OCI-LY7 (cell line): ENCODE measurements at places on chromosomes 5 and 9.

GRCh38 chr9:126700296-126700695 is 86.6 kb downstream of the LMX1B start:
- no peak for DNase-seq

DNA sequence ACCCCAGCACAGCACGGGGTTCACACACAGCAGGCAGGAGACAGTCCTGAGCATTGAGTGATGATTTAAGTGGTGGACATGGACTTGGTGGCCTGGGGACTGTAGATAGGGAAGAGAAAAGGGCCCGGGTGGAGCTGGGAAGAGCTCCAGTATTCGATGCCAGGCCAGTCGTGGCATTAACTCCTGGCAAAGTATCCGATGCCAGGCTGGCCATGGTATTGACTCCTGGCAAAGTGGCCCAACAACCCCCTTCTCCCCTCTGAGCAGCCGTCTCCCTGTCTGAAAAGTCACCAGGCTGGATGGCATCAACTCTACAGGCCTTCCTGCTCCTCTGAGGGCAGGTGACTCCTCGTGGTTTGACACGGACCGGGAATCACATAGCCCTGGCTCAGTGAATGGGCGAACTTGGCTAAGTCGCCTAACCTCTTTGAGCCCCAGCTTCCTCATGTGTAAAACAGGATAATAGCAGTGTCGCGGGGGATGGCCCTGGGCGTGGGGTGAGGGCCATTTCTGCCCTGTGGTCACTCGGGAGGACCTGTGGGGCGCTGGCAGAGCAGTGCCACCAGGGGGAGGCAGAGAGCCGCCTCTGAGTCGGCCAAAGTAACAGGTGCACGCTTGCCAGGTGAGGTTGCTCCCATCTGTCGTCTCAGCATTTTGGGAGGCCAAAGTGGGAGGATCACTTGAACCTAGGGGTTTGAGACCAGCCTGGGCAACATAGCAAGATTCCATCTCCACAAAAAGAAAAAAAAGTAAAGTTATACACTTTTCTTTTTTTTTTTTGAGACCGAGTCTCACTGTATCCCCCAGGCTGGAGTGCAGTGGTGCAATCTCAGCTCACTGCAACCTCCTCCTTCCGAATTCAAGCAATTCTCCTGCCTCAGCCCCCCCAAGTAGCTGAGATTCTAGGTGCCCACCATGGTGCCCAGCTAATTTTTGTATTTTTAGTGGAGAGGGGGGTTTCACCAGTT is 5.7 kb upstream of the SEC16A start:
- DNase-seq: peak; percentile 61

GRCh38 chr9:100670719-100671118 is 92.8 kb downstream of the CAVIN4 start:
- peak; percentile 30 for DNase-seq

DNA sequence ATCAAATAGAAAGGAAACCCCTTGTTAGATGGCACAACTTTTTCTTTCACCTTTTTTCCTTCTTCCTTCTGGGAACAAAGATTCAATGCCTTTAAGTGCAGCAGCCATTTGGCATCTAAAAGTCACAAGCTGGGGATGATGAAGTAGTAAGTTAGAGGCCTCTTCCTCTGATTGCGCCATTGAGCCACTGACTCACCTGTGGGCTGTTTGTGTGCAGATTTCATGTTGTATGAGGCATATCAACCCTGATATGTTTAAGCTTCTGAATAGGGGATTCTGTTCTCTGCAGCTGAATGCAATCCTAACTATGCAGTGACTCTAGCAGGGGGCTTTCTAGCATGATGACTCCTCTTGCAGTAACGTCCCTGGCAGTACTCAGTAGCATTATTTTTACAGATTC is 599.9 kb downstream of the CSNK1G3 start:
- DNase-seq: no peak

GRCh38 chr9:136237486-136238341 is 7.9 kb downstream of the QSOX2 start:
- no peak for DNase-seq

GRCh38 chr9:109990541-109990940 is 210.5 kb downstream of the PALM2AKAP2 start:
- no peak for DNase-seq

DNA sequence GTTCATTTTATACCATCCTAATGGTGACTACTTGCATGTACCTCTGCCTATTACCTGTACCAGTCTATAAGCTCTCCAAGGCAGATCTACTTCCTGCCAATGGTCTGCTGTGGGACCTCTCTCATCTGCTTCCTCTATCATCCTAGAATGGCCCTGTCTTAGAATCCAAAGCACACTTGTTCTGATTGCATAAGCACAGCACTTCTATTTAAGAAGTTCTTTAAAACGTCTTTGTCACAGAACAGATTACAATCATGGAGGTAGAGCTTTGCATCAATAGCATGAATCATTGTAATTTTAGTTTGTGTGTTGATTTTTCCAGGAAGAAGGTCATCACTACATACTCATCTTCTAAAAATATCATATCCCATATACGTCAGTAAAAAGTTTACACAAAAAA is 131.8 kb upstream of the ACOT12 start:
- peak; percentile 27 for DNase-seq

DNA sequence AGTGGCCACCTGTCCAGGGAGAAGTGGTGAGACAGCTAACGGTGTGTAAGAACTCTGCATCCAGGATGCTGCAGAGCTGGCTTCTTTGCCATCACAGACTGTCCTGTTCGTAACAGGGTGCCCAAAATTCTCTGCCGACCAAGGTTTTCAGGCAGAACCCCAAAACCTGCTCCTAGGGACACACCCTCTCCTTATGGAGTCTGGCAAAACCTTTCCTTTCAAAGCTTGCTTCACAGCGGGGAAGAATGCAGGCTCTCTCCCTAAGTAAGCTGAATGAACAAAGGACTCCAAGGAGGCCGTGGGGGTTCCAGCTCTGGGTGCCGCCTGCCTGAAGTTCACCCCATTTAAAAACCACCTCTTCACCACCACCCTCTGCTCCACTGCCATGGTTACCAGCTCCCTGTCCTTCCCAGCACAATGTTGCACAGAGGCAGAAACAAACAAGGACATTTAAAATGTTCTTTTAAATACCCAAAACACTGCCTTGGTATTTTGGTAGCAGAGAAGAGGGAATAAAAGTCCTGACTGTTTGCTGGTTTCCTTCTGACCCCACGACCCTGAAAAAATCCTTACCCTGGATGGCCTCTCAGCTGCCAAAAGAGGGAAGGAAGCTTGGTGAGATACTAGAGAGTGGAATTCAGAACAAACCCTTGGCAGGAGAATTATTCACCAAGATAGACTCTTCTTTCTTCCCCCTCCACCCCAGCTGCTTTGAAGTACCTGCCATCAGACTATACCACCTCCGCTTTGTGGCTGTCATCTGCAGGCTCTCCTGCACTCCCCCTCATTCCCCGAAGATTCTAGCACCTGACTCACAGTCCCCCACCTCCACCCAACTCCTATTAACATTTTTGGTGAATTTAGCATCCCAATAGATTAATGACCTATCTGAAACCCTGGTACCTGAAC is 7.1 kb upstream of the KLF9 start:
- DNase-seq: no peak

GRCh38 chr9:121698627-121699570 is 47.5 kb downstream of the DAB2IP start:
- peak; percentile 74 for DNase-seq

GRCh38 chr5:80348171-80348570 is 28.4 kb downstream of the SPZ1 start:
- DNase-seq: no peak

- no peak for DNase-seq
These were observed 302.4 kb downstream of the CHSY3 start for GRCh38 chr5:130206686-130207085.

DNA sequence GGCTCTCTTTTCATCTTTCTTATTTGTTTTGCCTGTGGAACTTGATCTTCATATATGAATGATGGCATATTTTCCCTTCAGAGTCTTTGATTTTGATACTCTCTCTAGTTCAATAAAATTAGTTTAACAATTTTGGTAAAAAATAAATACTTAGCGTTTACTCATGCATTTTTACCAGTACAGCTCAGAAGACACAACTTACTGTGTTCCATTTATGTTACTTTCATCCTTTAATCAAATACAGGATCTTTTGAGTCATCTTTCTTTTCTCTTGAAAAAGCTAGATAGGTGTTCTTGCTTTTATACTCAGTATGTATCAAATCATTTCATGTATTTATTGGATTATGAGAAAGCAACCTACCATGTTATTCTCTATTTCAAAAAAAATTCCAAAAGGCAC is 47.1 kb upstream of the RICTOR start:
- no peak for DNase-seq

DNA sequence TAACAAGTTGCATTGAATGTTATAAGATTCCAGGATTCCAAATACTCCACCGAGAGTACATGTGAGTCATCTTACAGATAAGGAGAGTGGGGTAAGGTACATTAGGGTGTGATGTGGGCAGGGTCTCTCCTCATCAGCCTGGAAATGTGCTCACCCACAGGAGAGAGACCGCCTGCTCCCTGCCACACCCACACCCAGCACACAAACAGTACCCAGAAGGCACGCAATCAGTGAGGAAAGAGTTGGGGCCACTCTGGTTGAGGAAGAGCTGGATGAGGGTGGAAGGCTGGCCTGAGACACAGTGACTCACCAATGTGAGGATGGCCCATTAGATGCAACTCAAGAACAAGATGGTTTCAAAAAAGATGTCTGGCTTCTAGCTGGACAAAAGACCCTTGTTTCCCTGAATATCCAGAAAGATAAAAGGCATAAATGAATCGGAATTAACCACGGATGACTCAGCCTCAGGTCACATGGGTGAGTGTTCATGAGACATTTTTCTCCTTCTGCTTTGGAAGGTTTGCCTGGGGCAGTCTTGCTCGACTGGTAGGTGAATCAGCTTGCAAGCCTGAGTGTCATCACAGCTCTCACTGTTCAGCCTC is 51.1 kb upstream of the LHFPL2 start:
- no peak for DNase-seq

GRCh38 chr5:115818821-115819220 is 2.4 kb upstream of the CDO1 start:
- DNase-seq: no peak

- DNase-seq: no peak
These were observed 191.4 kb downstream of the MTRR start for GRCh38 chr5:8060235-8060952.

- DNase-seq: no peak
These were observed 153.1 kb downstream of the TTC39B start for GRCh38 chr9:15153961-15154360.

GRCh38 chr9:91536211-91536691 is 112.6 kb upstream of the NFIL3 start:
- no peak for DNase-seq

DNA sequence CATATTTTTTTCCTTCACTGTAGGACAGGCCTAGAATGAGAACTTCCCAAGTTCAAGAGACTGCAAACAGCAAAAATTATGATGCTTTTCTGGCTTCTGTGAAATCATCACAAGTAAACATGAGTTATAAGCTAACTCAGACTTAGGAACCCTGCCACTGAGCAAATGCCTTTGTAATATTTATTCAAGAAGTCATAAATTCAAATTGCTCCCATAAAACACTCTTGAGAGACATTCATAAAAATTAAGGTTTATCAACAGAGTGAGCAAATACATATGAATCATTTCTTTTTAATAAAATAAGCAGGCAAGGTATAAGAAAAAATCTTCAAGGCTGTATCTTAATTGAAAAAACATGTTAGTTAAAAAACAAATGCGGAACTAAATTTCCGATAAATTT is 124.2 kb downstream of the GNA14 start:
- DNase-seq: no peak

GRCh38 chr9:27205198-27205597 is 91.8 kb downstream of the EQTN start:
- DNase-seq: no peak

DNA sequence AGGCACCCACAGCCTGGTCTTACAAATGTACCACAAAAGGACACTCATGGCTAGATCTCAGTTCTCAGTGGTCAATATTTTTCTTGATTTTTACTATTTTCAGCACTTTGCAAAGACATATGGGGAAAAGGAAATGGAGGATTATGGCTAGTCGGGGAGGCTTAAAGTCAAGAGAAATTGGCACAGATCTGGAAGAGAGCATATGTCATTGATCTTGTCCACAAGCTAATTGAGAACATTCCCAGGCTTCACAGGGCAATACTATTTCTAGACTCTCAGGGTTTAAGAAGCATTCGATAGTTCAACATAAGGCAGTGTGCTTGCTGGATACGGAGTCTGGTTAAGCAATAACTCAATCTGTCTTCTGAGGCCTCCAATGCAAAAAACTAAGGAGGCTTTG is 285.8 kb downstream of the ZNF608 start:
- DNase-seq: no peak

DNA sequence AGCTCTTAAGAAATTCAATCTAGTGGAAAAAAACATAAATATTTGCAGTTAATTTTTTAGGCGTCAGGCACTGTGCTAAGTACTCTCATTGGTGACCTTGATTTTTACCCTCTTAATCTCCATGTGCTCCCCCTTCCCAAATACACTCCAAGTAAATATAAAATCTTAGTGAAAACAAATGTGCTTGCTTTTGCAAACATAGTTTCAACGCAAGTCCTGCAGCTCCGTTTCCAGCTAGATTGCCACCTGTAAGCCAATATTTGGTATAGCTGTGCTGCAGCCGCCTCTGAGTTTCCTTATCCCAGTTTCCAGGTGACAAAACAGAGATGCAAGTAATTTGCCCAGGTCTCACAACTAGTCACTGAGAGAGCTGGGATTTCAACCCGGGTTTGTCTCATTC is 1.9 kb upstream of the MTMR12 start:
- DNase-seq: no peak

DNA sequence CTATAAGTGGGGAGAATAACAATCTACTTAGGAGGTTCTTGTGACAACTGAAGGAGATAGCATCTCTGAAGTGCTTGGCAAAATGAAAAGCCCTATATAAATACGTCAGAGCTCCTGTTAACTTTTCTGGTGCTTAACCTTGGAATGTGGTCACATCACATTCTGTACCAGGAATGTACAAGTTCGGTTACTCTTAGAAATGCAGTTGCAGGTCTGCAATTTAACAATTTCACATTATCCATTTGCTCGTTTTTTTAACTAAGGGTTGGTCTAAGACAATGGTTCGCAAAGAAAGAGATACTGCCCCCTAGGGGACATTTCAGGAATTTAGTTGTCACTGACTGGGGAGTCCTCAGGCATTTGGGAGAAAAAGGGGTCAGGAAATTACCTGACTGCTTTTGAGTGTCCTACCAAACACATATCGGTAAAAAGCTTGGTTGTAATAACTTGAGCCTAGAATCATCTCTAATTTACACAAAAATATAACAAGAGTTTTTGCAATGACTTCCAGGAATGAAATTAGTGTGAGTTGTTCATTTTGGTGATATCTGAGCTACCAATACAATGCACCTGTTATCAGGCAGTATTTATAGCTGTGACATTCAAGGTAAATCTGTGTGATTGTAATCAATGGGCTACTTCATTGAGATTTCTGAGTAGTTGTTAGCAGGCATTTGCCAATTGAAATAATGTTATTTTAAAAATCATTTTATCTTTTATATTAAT is 5.4 kb upstream of the HBEGF start:
- peak; percentile 84 for DNase-seq
